ENCODE measurements at places on chromosomes 5 and 9. TPM values are rescaled to one million over a fixed set of nuclear protein-coding genes. Genes with fewer than 3 reads are reported as not detected.
A peak's percentile ranks its signal among the peaks of the same experiment; 100 is the strongest.

SNCB gene
- not detected for total RNA-seq

DNA sequence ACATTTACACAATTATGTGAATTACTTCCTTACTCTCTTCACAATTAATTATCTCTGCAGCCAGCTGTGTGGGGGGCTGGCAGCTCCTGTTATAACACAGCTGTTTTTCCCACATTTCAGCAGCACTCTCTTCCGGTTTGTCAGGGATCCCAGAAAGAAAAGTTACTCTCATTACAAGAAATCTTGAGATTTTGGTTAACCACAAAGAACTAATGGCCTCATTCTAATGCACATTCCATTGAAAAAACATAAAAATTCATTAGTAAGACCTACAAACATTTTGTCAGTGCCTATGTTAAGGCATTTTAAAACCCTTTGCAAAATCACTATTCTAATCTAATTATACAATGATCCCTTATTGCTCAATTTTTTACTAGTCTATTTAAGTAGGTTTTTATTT, 64.1 kb downstream of the PDE4D start:
- DNase-seq, result no peak
- no peak overlapping the region for H3K27ac ChIP-seq
- no peaks in the 10 kb centered on the region for H3K36me3 ChIP-seq
- H3K4me1 ChIP-seq, result no peaks in the 10 kb centered on the region
- H3K27me3 ChIP-seq, result peaks cover 8% of the 10 kb centered on the region

DNA sequence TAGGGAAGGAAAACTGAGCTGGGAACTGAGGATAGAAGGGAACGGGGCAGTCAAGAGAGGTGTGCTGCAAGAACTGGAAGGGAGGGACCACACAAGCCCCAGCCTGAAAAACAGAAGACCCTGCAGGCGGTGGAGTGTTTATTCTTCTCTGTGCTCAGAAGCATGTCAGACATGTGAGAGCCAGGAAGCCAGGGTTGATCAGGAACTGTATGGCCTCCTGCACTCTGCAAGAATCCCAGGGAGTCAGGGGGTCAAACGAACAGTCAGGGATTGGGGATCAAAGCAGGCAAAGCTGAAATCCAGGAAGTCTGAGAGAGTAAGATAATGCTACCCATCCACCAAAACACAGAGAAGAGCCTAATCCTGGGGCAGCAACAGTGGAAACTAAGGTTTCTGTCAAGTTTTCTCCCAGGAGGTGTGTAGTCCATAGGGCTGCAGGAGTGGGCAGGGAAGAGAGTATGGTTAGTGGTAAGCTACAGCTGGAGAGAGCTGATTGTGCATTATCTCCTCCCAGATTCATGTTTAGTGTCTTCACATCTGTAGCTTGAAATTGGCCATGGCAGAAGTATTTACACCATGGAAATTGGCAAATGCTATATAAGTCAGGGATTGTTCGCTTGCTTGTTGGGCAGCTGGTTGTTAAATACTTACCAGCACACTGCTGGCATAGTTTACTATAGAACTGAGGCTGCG, 115.4 kb upstream of the SLC44A1 start:
- peaks cover 17% of the 10 kb centered on the region for H3K4me1 ChIP-seq
- no peak for DNase-seq
- no peaks in the 10 kb centered on the region for H3K27me3 ChIP-seq
- H3K4me3 ChIP-seq, result no peak overlapping the region
- no peak overlapping the region for H3K27ac ChIP-seq
- H3K36me3 ChIP-seq, result no peaks in the 10 kb centered on the region

DNA sequence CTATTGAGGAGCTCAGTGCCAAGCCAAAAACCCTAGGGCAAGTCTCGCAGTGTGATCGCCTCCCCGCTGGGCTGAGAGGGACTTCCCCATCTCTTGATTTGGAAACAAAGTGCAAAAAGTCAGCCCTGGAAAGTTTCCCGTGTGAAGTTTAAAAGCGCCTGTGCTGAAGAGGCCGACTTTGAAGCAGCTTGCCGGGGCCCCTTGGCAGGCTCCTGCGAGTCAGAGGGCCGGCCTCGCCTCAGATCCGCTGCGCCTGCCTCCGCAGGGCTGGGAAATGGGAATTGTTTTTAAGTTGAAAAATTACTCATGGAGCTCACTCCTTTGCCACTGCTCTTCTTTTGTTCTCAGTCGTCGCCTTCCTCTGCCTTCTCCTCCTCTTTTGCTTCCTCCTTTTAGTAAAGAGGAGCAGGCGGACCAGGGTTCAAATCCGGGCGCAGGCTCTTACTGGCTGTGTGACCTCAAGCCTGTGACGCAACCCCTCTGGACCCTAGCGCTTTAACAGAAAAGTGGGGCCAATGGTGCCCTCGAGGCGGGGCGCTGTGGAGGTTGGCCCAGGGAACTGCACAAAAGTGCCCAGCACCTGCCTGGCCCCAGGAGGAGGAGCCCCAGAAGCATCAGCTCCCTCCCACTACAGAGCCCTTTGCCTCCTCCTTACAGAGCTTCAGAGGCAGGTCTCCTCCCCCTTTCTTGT, 14.7 kb upstream of the LHX2 start:
- peaks cover 39% of the 10 kb centered on the region for H3K27me3 ChIP-seq
- H3K36me3 ChIP-seq, result no peaks in the 10 kb centered on the region
- DNase-seq, result no peak

DNA sequence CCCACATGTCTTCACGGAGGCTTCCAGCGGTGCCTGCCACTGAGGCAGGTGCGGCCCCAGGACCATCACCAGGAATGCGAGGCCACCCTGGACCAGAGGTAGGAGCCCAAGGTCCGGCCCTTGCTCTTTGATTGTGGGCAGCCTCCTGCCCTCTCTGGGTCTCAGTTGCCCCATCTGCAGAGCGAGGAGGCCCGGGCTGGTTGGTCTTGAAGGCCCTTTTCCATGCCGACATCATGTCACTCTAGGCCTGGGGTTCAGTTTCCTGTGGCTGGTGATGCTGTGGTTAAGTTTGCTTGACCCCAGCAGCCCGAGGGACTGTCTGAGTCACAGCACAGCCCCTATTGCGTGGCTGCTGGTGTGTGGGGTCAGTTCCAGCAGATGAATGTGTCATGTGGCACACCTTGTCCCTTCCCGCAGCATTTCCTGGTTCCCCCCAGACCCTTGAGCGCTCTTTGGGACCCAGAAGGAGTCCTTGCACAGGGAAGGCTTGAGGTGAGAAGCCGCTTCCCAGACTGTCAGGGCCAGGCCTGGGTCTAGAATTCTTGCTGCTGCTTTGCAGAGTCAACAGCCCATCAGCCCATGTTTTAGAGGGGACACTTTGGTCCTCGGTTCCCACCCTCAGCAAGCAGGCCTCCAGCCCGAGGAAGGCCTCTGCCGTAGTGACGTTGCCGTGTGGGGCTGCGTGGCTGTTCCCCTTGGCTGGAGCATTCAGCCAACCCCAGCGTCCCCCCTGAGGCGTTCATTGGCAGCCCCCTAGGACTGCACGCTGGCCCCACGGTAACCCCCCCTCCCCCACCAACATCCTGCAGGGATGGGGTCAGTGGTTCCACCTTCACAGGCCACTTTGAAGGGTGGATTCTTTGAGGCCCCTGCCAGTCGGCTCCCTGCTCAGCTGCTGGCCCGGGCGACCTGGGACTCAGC, 31.0 kb upstream of the HMCN2 start:
- H3K27ac ChIP-seq, result no peak overlapping the region
- H3K4me1 ChIP-seq, result no peaks in the 10 kb centered on the region
- no peaks in the 10 kb centered on the region for H3K27me3 ChIP-seq
- DNase-seq, result no peak
- H3K36me3 ChIP-seq, result peaks cover 12% of the 10 kb centered on the region

DNA sequence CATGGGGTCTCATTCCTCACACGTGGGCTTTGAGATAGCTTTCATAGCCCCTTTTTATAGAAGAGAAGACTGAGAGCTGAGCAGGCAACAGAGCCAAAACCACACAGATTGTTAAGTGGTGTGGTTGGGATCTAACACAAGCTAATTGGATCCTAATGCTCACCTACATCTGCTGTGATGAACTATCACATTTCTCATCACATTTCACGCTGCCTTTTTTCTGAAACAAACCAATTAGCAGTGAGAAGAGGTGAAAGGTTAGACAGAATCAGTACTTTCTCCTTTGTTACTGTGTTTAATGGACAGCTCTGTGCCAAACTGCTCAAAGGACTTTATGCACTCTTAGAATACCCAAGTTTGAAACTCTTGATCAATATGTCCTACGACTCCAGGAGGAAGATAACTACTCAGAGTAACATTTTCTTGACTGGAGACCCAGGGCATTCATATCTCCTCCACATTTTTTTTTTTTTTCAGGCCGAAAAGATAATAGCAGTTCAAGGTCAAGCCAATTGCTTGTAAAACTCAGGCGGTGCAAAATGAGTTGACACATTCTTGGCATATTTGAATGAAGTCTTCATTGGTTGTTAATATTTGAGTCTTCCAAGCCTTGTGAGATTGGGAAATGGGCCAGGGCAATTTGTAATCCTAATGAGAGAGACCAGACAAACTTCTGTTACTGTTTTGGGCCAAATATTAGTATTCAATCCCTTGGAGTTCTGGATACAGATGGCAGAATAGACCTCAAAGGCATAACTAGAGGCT, 138.4 kb downstream of the KCTD16 start:
- H3K4me1 ChIP-seq, result no peaks in the 10 kb centered on the region
- DNase-seq, result no peak
- no peaks in the 10 kb centered on the region for H3K36me3 ChIP-seq
- H3K27me3 ChIP-seq, result peaks cover 16% of the 10 kb centered on the region

BARX1 gene
- not detected for total RNA-seq

DNA sequence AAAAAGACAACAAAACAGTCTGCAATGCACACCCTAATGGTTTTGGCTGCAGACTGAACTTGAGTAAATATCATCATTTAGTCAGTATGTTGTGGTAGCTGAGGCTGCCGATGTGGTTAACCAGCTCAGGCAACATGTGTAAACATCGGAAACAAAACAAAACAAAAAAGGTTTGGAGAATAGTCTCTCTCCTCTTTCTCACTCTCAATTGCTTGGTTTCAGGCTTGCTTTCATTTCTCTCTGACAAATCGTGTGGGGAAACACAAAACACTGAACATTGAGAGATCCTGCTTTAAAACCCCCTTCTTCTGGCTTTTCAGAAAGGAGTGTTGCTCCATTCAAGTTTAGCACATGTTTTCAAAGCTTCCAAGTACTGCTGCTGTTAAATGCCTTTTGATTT, 453.3 kb downstream of the BNC2 start:
- H3K4me1 ChIP-seq, result no peaks in the 10 kb centered on the region
- peaks cover 37% of the 10 kb centered on the region for H3K27me3 ChIP-seq
- no peaks in the 10 kb centered on the region for H3K36me3 ChIP-seq
- no peak overlapping the region for H3K4me3 ChIP-seq

DNA sequence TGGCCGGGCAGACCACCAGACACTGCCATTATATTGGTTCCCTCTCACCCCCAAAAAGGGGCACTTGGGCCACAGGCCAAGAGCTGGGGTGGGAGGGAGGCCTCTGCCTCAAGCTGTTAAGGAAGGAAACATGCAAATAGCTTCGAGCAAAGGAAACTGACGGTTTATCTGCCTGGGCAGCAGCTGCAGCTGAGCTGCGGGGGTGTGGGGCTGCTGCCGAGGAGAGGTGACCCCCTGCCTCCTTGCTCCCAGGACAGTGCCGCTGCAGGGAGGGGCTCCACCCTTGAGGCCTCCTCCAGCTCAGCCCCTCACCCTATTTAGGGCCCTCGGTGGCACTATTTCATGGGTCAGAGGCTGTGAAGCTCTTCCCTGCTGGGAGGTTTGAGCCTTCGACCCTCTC, 789 bp downstream of the DOK3 start:
- peaks cover 32% of the 10 kb centered on the region for H3K36me3 ChIP-seq
- H3K27me3 ChIP-seq, result no peaks in the 10 kb centered on the region
- H3K27ac ChIP-seq, result no peak overlapping the region
- DNase-seq, result no peak
- H3K4me1 ChIP-seq, result no peaks in the 10 kb centered on the region

IFNA13 gene
- total RNA-seq, result not detected

GRCh38 chr5:178207183-178207916, 3.0 kb downstream of the HNRNPAB start:
- DNase-seq, result no peak
- peaks cover 13% of the 10 kb centered on the region for H3K4me1 ChIP-seq
- peak overlapping the region; percentile 97 for H3K27ac ChIP-seq
- H3K27me3 ChIP-seq, result no peaks in the 10 kb centered on the region
- H3K36me3 ChIP-seq, result peaks cover 53% of the 10 kb centered on the region
- H3K4me3 ChIP-seq, result no peak overlapping the region

GRCh38 chr9:104890433-104890770, 37.6 kb downstream of the ABCA1 start:
- H3K4me1 ChIP-seq, result no peaks in the 10 kb centered on the region
- H3K27me3 ChIP-seq, result no peaks in the 10 kb centered on the region
- H3K4me3 ChIP-seq, result no peak overlapping the region
- no peak for DNase-seq

- H3K36me3 ChIP-seq, result no peaks in the 10 kb centered on the region
- no peak for DNase-seq
- no peak overlapping the region for H3K4me3 ChIP-seq
- H3K4me1 ChIP-seq, result no peaks in the 10 kb centered on the region
These were observed 33.8 kb upstream of the FBXL17 start for GRCh38 chr5:108415726-108416125.

ITK gene
- 0.37 TPM for total RNA-seq

GRCh38 chr9:11595756-11596155, 983.0 kb upstream of the PTPRD start:
- no peak for DNase-seq
- H3K4me3 ChIP-seq, result no peak overlapping the region
- no peaks in the 10 kb centered on the region for H3K27me3 ChIP-seq
- no peaks in the 10 kb centered on the region for H3K36me3 ChIP-seq
- no peaks in the 10 kb centered on the region for H3K4me1 ChIP-seq

ANAPC2 gene
- 75.5 TPM for total RNA-seq

- peaks cover 27% of the 10 kb centered on the region for H3K36me3 ChIP-seq
- no peak overlapping the region for H3K4me3 ChIP-seq
- H3K4me1 ChIP-seq, result peaks cover 6% of the 10 kb centered on the region
- DNase-seq, result no peak
- H3K27me3 ChIP-seq, result no peaks in the 10 kb centered on the region
These were observed 4.5 kb downstream of the DBN1 start for GRCh38 chr5:177468685-177469628.

ANXA6 gene
- total RNA-seq, result 71.9 TPM

GRCh38 chr9:113603773-113604172, 140.2 kb downstream of the RGS3 start:
- no peak overlapping the region for H3K27ac ChIP-seq
- DNase-seq, result no peak
- no peaks in the 10 kb centered on the region for H3K36me3 ChIP-seq

GRCh38 chr9:28899267-28899666, 1326.0 kb upstream of the C9orf72 start:
- no peak for DNase-seq
- no peak overlapping the region for H3K4me3 ChIP-seq
- no peaks in the 10 kb centered on the region for H3K27me3 ChIP-seq
- H3K27ac ChIP-seq, result no peak overlapping the region
- no peaks in the 10 kb centered on the region for H3K4me1 ChIP-seq

Data from HCT116 (cell line).